ENCODE measurements at places on chromosomes 4 and X.

DNA sequence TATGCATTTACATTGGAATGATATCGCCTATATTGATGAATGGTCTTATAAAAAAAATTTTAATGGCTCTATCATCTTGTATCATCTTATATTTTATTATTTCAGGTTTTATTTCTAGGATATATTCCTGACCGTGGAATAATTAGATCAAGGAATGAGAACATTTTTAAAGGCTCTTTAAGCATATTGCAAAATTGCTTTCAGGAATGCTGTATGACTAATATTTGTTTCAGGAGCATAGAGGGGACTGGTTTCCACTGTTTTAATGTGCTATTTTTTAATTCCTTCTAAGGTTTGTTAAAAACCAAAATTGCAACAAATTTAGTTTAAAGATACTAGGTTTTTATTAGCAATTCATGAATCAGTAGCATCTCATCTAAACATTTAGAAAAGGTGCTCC is 120.2 kb downstream of the BMPR1B start:
- DNase-seq, result no peak

GRCh38 chr4:82044141-82044993 is 329.4 kb downstream of the HNRNPD start:
- no peak for DNase-seq

GRCh38 chr4:5758741-5759140 is 47.7 kb downstream of the EVC start:
- DNase-seq, result peak; percentile 18

- DNase-seq, result no peak
These were observed 52.4 kb downstream of the HPGDS start for GRCh38 chr4:94290245-94290644.

GRCh38 chr4:26181616-26182015 is 139.2 kb upstream of the RBPJ start:
- no peak for DNase-seq

DNA sequence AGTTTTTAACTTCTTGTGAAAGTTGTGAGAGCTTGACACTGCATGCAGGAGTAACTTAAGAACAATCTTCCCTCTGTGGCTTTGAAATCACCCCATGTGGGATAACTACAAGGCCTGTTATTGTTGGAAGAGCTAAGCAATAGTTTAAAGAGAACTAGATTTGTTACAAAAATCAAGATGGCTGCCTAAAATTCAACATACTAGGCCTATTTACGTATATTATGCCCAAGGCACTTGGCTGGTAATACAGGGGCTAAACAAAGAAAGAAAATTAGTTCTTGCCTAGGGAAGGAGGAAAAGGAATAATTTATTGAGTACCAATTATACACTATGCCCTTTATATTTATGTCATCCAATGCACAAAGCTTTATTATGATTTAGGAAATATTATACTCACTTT is 36.1 kb downstream of the DMD start:
- no peak for DNase-seq

DNA sequence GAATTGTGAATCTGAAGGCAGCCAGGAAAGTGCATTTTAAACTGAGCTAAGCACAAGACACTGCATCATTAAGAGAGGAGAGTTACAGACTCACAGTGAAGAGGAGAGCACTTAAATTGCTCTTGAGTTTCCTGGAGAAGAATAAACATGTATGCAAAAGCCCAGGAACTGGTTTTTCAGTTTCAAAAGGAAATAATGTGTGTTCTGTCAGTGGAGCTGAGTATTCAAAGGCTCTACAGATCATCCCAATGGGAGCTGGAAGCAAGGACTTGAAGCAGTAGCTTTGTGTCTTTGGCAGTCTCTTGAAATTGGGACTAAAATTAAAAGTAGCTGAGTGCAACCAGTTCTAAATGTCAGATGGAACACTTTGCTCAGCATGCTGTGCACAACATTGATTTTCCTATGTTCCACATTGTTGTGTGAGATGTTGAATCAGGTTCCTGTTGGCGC is 147.5 kb upstream of the ANK2 start:
- no peak for DNase-seq

GRCh38 chr4:3311095-3311372 is 18.2 kb downstream of the RGS12 start:
- DNase-seq, result no peak

- DNase-seq, result no peak
These were observed 91.2 kb downstream of the ADRA2C start for GRCh38 chr4:3857269-3857926.

DNA sequence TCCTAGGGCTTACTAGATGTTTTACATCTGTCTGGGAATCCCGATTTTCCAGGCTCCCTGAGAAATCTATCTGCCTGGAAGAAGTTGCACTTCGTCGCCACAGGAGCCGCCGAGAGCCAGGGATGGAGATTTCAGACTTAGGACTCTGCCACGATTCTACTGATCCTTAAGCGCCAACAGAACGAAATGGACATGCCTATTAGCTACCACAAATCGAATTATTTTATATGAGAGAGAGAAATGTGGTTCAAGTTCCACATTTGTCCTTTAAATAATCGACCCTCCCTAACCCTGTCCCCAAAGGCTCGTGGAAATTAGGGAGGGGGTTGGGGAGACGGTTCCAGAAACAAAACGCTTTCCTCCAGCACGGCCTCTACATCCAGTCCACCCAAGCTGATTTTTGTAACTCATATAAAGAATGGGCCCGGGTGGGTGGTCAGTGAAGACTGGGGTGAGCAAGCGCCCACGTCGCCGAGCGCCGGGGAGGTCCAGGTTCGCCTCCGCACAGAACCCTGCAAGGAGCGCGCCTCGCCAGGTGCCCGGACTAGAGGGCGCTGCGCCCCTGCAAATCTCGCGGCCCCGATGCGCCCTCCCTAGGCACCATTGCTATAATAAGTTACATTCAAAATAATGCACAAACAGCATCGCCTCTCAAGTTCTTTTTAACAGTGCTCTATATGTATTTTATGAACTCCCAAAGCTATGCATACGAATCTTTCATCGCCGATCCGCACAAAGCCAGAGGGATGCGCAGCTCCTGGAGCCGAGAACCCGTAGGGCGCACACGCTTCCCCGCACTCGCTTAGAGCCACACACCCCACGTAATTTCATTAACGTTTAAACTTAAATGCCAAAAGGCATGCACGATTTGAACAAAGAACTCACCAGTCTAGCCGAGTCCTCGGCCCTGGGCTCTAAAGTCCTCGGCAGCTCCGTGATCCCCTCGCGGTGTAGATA is 2.1 kb upstream of the FAT1 start:
- no peak for DNase-seq

DNA sequence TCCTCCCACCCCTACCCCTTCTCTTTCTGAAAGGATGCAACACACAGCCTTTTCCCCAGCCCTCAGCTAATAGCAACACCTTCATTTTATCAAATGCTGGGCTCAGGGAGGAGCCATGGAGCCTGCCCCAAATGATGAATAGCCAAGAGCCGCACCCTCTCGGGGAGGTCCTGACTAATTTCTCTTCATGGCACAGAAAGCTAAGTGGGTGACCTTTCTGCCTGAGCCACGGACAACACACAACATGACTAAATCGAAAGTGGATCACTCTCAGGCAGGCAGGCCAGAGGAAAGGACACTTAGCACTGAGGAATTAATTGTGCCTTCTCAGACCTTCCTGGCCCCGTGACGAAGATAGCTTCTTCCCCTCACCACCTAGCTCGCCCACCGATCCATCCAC is 165.1 kb upstream of the RAI2 start:
- no peak for DNase-seq

- peak; percentile 33 for DNase-seq
These were observed 54.1 kb downstream of the SRPX start for GRCh38 chrX:38166478-38167083.

- DNase-seq, result no peak
These were observed 1.1 kb downstream of the SLIT2 start for GRCh38 chr4:20252656-20253282.

GRCh38 chr4:139988863-139989765 is 164.9 kb downstream of the MAML3 start:
- no peak for DNase-seq

DNA sequence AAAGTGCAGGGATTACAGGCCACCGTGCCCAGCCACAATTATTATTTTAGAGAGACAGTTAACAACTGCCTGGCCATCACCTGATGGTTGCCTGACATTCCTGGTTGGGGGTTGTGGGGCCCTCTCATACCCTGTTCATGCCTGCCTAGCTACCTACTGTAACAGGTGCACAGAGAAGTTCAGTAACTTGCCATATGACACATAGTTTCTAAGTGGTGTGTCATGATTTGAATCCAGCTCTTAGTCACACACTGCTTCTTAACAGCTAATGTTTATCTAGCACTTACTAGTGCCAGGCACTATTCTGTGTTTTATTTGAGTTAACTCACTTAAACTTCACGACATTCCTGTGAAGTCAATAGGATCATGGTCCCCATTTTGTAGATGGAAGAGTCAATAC is 122.7 kb upstream of the JADE1 start:
- no peak for DNase-seq

DNA sequence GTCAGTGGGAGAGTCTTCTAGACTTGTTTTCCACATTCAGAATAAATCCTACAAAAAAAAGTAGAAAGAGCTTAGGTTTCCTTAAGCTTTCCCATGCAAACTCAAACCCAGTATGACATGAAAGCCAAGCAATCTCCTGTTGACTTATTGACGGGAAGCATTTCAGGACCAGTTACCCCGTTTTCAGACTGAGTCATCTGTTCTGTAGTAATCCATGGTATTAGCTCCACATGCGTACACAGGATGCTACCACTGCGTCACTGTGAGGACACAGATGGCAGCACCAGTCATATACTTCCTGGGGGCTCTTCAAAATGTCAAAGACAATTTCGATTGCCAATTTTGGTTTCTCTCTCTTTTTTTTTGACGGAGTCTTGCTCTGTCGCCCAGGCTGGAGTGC is 224.9 kb upstream of the MAD2L1 start:
- no peak for DNase-seq

GRCh38 chr4:101835121-101835904 is 44.8 kb downstream of the BANK1 start:
- DNase-seq, result no peak

All from CD4-positive, alpha-beta T cell treated with Interleukin-2 at 100 ng/mL for 4 hours (primary cell).